ENCODE measurements at places on chromosomes 5 and 9.

DNA sequence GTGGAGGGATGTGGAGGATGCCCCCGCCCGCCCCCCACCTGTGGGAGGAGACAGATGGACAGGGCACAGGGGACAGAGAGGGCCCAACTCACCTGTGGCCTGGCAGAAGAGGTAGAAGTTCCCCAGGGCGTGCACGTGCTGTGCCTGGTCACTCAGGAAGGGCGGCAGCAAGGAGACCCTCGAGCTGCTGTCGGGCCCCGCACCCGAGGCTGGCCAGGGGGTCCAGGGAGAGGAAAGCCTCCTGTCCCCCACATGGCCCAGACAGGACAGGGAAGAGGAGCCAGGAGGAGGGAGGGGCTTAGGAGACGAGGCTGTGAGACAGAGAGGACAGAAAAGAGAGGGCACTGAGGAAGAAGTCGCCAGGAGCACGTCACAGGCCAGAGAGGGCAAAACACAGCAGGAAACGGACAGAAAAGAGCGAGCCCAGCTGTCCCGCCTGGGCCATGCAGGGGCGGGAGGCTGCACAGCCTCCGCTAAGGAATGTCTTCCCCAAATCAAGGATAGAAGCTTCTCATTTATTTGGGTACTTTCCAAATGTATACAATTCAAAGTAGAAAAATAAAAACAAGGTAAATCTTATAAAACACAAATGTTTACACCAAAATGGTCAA lies 58.5 kb downstream of the SECISBP2 start:
- DNase-seq = no peak

- DNase-seq = no peak
Measured at GRCh38 chr5:150599917-150600511, 40.4 kb upstream of the SYNPO start.

DNA sequence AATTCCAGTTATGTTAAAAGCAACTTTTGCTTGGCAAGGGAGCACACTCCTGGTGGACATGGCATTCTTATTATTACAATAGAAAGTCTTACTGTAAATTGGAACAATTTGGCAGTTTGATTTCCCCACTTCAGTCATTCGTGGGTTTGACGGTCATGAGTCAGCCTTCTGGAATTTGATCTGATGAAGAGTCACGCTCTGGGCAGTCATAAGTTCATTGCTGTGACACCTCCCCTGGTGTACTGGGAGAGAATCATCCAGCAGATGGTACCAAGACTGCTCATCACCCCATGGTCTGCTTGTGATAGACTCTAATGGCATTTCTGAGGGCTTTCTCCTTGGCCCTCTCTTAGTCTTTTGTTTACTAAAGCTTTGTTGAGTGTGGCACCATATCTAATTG lies 53.8 kb downstream of the GLRA1 start:
- no peak for DNase-seq

GRCh38 chr5:1118231-1118698 lies 6.4 kb upstream of the SLC12A7 start:
- no peak for DNase-seq

- no peak for DNase-seq
Measured at GRCh38 chr5:15522187-15522520, 22.2 kb downstream of the FBXL7 start.

DNA sequence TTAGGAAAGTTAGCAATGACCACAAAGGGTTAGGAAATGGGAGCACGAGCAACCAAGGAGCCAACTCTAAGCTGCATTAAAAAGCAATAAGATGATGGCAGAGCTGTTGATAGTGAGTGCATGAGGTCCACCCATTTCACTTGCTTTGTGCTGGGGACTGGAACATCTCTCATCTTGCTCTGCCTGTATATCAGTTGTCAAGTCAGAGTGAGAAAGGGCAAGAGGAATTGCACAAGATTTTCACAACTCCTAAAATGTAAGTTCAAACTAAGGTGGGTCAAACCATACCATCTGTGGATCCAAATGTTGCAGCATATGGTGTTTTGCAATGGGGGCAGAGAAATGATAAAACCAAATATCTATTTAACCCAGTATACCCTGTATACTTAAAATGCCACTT lies 2.8 kb upstream of the ESM1 start:
- no peak for DNase-seq

DNA sequence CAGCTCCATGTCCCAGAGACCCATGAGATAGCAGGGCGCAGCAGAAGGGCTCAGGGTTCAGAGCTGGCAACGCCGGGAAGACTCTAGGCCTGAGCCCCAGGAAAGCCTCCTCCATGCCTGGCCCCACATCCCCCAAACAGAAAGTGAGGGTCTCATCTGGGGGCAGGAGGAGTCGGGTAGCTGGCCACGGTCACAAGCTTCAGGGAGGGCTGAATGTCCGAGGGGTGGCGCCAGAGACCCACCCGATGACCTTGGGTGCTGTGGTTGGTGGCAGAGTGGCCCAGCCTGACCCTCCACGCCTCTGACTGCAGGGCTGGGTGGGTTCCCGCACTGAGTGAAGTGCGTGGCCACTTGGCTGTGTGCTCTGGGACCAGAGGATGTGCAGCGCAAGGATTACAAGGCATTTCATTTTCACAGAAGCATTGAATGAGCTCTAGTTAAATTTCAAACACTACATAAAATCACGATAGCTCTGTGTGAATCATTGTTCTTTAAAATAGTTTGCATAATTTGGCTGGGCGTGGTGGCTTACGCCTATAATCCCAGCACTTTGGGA lies 3.0 kb downstream of the C8G start:
- DNase-seq = peak; percentile 85

DNA sequence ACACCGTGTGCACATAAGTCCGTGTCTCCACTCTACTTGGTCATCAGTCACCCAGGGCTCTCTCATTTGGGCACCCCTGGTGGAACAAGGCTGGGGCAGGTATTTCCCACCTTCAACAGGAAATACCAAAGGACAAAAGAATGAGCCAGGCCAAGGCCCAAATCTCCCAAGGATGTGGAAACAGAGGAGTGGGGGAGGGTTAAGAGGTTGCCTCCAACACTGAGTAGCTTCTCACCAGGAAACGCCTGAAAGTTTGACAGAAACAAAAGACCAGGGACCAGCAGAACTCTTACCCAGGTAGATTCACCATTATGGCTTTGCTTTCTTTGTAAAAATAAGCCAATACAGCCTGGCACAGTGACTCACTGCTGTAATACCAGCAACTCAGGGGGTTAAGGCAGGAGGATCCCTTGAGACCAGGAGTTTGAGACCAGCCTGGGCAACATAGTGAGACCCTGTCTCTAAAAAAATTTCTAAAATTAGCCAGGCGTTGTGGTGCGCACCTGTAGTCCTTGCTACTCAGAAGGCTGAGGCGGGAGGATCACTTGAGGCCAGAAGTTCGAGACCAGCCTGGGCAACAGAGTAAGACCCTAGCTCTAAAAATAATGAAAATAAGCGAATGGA lies 12.7 kb downstream of the SLC1A3 start:
- DNase-seq = no peak

- no peak for DNase-seq
Measured at GRCh38 chr5:97383996-97384395, 200.9 kb upstream of the RIOK2 start.

- DNase-seq = no peak
Measured at GRCh38 chr5:73960023-73960422, 334.0 kb downstream of the ARHGEF28 start.

- peak; percentile 83 for DNase-seq
Measured at GRCh38 chr5:132190161-132190817, 37.4 kb downstream of the P4HA2 start.

GRCh38 chr9:35001803-35002502 lies 12.4 kb downstream of the DNAJB5 start:
- no peak for DNase-seq

DNA sequence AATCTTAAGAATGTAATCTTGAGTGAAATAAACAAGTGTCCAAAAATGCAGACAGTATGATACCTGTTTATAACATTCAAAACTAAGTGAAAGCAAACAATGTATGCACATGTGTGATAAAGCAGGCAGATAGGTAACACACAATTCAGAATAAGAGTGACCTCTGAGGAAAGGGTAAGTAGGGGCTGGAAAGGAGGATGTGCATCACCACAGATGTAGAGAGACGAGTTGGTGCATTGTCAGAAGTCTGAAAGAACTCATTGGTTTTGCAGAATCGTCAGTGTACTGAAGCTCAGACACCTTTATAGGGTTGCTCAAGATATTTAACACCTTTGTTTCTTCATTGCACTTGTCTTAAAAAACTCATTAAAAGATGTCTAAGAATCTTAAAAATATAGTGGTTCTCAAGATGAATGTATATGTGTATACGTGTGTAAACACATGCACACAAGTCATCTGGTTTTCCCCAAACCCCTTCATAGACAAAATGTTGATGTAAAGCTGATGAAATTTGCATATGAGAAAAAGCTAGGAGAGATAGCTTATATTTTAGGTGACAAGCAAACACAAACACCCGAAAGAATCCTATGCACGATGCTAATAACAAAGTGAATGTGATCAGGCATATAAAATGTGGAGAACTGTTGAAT lies 197.6 kb upstream of the MEF2C start:
- no peak for DNase-seq

DNA sequence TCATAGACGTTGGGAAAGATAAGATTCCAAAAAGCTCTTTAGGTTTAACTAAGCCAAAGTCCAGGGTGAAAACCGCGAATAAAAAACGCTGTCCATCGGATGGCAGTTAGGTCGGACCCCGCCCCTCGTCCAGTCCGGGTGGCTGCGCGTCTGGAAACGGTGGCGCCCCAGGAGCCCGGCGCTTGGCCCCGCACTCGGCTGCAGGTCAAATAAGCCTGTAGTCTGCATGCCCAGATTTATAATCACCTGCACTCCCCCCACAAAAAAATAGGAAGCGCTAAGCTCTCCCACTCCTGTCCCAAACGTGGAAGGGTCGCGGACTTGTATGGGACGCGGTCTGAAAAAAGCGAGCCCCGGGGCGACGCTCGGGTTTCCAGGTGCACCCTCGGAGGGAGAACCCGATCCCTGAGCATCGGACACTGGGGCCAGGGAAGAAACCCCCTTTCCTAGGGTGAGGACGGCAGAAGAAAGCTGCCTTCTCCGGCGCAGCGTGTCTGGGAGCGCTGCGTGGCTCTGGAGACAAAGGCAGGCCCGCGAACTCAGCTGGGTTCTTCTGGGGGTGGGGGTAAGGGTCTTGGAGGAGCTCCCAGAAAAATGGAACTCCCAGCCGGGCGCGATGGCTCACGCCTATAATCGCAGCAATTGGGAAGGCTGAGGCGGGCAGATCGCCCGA lies 923 bp upstream of the ZBTB5 start:
- DNase-seq = peak; percentile 75

DNA sequence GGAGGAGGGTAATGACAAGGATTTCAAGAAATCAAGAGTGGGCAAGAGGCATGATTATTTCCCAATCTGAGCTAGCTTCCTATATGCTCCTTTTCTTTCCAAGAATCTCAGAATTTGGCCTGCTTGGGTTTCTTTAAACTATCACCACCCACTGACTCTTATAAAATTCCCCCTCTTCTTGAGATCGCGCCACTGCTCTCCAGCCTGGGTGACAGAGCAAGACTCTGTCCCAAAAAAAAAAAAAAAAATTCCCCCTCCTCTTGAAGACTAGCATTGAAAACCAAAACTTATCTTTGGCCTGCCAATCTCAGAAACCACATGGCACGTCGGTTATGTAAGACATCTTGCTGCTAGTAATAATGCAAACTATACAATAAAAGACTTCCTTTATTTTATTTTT lies 3.4 kb upstream of the DMXL1 start:
- DNase-seq = no peak

GRCh38 chr5:96048763-96049162 lies 87.1 kb upstream of the ELL2 start:
- DNase-seq = no peak

DNA sequence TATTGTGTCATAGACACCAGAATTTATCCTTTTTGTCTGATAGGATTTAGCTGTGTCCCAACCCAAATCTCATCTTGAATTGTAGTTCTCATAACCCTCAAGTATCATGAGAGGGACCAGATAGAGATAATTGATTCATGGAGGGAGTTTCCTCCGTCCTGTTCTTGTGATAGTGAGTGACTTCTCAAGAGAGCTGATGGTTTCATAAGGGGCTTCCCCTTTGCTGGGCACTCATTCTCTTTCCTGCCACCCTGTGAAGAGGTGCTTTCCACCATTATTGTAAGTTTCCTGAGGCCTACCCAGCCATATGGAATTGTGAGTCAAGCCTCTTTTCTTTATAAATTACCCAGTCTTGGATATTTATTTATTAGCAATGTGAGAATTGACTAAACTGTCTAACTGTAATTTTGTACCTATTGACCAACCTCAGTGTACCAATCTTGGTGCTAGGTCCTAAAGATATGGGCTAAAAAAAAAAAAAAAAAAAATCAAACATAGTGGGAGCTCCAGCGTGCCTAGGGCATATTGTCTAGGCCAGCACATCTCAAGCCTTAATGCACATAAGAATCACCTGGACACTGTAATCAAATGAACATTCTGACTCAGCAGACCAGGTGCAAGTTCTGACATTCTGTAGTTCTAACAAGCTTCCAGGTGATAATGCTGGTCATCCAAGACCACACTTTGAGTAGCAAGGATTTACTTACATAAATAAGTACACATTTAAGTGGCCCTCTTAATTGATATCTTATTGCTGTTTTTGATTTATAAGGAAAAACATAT lies 30.5 kb downstream of the ST8SIA4 start:
- DNase-seq = no peak

DNA sequence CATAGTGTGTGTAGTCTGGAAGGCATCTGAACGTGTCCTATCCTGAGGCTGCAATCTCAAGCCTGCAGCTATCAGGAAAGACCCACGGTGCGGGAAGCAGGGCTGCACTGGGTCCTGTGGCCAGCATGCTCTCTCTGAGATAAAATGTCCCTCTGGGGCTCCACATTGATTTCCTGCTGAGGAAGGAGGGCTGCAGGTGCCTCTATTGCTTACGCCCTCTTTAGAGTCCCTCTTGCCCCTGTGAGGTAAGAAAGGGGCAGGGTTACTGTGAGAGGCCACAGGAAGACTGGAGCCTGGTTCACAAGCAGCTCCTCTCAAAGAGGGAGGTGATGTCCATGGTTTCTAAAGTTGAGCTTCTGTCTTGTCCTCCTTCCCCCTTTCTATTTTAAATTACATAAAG lies 299.9 kb upstream of the RFX3 start:
- DNase-seq = no peak

- DNase-seq = no peak
Measured at GRCh38 chr5:169705322-169705721, 68.2 kb downstream of the DOCK2 start.

GRCh38 chr5:125550274-125550673 lies 803.8 kb upstream of the ZNF608 start:
- DNase-seq = no peak

DNA sequence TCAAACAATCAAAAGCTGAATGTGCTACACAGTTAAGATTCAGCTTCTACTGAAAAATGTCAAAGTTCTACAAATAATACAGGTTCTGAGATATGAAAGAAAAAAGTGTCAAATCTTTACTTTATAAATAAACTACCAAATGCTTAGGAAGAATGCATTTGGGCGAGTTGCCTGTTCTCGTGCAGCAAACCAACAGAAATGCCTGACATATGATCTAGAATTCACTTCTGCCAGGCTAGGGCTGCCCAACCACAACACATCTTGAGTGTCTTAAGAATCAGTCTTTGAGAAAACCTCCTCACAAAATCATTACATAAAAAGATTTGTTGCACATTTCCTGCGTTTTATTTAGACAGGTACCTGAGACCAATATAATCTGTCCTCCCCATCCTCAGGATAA lies 42.2 kb downstream of the ANKH start:
- DNase-seq = no peak
